ENCODE measurements at places on chromosomes 6 and 20.

GRCh38 chr6:156777577-156778453 is 637 bp downstream of the ARID1B start:
- peak; percentile 64 for DNase-seq

GRCh38 chr6:54467384-54467783 is 159.1 kb downstream of the TINAG start:
- DNase-seq = no peak

GRCh38 chr20:33280000-33280680 is 2.9 kb upstream of the BPIFB1 start:
- DNase-seq = no peak

DNA sequence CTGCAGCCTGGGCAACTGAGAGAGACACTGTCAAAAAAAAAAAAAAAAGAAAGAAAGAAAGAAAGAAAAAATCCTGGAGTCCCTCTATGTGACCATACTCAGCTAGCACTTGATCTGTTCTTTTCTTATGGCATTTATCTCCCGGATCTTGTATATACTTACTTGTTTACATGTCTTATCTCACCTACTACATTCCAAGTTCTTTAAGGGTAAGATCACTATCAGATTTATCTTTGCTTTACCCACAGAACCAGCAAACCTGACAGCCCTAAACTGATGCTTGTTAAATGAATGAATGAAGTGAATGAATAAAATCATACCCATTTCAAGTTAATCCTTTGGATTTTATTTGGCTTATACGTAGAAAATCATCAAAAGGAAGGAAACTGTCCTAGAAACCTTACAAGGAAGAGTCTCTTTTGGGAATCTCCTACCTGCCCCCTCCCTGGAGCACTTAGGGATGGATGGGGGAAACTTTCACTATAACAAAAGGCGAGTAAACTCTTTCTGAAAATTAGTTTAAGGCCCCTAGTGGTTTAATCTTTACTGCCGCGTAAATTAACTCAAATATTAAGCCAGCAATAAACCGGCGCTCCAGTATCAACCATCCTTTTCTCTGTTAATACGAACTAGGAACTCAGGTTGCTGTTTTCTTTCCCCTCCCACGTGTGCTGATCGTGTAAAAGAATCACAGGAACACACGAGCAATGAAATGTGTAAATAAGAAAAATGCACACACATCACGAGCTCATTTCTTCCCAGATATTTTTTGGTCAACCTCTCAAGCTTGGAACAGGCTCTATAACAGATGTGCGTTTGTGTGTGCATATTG is 1.3 kb upstream of the UTRN start:
- peak; percentile 38 for DNase-seq

DNA sequence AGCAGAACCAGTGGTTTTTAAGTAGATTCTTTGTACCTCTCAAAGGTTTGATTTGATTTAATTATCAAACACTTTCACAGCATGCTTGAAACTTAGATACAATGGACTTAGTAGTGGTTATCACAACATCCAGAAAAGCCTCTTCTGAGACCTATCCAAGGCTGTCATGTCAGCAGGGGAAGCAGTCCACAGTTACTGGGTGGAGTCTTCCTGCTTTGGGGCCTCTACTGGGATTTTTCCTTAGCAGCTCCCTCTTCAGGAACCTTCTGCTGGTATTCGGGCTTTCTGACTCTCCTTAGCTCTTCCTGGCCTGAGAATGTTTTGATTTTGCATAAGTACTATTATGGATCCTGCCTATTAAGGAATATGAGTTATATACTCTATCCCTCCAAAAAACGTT is 36.0 kb downstream of the ARFGEF2 start:
- peak; percentile 18 for DNase-seq

- DNase-seq = peak; percentile 7
Measured at GRCh38 chr6:103797738-103798137, 1062.0 kb downstream of the HACE1 start.

DNA sequence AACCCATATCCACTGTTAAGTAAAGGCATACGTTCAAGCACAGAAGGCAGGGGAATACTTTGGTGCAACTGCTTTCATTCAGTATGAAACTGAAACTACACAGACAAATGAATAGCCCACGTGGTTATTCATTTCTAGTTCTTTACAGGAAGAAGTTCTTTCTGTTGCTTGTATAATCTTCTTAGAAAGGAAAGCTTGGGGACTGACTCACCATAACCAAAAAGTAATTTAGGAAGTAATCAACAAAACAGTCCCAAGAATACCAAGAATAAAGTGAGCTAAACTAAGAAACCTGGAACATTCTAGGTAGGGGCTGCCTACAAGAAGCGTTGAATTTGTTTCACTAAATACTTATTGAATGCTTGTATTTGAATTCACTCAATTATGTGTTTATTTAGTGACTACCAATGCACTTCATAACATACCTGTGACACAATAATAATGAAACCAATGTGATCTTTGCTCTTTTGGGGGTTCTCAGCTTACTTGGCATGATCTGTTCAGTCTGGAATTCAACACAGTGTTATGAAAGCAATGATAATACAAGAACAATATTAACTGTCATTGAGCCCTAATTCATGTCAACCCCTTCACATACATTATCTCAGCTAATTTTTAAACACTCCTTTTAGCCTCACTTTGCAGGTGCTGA is 25.1 kb upstream of the KIAA0408 start:
- no peak for DNase-seq

GRCh38 chr6:11575408-11576033 is 38.0 kb downstream of the TMEM170B start:
- DNase-seq = peak; percentile 76

DNA sequence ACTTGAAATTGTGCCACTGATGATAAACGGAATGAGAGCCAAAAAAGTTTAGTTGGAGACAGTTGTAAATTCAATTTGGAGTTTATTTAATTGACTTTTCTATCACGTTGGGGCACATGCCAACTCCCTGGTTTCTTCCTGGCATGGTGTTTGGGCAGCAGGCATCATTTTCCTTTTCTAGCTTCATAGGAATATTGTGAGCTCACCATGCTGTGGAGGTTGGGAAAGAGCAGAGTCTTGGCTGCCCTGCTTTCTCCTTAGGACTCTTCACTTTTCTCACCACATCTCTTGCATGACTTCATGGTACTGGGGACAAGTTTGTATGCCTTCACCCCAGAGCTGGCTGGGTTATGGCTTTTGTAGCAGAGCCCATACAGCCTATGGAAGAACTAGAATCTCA is 6.4 kb downstream of the SCAND1 start:
- DNase-seq = no peak
